T-helper 17 cell (primary cell): ENCODE measurements at places on chromosomes 7 and 10.

- no peak for DNase-seq
Measured at GRCh38 chr7:21020667-21021066, 234.0 kb upstream of the SP8 start.

DNA sequence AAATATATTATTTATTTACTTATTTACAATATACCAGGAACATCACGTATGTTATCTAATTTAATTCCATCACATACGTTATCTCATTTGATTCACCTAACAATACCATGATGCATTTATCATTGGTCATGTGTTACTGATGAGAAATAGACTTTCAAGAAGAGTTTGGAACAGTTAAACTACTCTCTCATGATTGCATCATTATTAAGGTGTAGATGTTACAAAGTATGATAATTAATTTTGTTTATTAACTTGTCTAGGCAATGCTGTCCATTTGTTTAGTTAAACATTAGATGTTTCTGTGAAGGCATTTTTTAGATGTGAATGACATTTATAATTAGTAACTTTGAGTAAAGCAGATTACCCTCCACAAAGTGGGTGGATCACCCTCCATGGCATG is 32.0 kb upstream of the PCDH15 start:
- no peak for DNase-seq

DNA sequence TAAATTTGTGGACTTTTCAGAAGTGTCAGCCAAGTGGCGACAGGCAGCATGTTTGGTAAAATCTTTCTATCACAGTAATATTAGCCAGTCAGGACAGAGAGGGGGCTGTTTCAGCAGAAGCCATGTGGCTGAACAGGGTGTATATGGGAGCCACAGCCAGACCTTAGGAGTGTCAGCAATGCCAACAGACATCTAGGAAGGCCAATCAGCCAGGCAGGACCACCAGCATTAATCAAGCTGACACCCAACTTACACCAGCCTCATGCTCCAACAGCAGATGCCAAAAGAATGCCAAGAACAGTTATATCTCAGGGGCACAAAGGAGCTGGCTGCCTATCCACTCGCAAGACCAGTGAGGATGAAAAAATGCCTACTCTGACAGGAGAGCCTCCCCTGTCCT is 54.8 kb downstream of the RAPGEF5 start:
- no peak for DNase-seq

DNA sequence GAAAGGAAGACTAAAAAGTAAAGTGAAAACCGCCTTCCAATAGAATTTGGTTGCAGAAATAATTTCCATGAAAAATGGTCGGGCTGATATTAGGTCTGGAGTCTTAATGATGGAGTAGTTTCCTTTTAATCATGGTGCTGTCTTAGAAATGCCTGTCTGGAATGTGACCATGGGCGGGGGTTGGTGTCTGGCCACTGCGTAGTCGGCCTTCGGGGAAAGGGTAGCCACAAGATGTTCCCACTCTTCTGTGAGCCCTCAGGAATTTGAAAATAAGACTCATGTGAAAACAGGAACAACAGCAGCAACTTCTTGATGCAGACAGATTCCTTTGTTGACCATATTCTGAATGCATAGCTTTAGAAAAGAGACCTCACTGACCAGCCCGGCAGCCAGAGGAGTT is 176.8 kb downstream of the KIAA1217 start:
- DNase-seq: no peak
